ENCODE measurements at places on chromosomes 5 and 9.

- peak; percentile 67 for DNase-seq
Observed at GRCh38 chr9:93960221-93960970, 5.2 kb upstream of the BARX1 start.

DNA sequence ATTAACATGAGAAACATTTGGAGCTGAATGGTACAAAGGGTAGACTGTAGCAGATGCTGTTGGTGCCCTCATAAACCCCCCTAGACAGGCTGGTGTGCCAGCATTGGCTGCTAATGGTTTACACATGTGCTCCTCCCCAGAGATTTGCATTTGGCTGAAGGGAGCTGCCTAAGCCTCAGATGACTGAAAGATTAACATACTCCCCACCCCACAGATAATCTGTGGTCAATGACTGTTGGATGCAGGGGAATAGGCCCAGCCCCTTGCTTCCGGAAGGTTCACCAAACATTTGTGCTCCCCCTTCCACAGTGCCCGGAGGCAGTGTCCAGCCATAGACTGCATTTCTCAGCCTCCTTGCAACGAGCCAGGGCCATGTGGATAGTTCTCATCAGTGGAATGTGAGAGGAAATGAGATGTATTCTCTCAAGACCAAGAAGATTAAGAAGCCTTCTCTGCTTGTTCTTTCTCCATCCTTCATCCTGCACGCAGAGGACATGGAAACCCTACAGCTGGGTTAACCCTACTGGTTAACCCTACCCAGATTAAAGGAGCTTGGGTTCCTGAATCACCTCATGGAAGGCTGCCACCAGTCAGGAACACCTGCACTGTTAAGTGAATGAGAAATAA is 79.6 kb downstream of the PHAX start:
- DNase-seq, result no peak

DNA sequence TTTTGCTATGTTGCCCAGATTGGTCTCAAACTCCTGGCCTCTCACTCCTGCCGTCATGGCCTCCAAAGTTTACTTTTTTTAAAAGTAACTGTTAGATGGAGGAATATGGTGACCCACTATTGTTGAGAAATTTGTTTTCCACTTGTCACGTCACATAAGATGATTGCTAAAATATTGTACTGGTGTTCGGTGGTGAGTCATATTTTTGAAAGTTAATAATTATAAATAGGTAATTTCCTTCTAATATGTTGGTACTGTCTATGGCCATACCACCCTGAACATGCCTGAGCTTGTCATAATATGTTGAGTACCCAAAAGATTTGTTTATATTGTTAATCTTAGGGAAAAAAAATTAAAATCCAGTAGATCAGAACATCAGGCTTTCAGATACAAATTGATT is 22.6 kb downstream of the RMI1 start:
- DNase-seq, result no peak

DNA sequence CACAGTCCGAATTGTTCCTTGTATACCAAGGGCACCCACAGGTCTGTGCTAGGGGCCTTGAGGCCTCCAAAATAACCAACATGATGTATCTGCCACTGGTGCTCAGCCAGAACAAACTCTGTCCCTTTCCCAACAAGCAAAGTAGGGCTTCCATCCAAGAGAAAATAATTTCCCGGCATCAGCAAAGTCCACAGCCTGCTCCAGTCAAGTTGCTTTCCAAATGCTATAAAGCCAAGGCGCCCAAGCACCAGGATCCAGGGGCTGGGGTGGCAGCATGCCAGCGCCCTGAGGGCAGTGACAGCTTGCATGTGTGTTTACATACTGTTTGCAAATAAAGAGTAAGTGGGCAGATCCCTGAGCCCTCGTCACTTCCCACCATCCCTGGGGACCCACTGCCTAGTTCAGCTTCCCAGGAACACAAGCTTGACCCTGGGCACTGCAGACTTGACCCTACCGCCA is 155.9 kb downstream of the ERCC6L2 start:
- DNase-seq, result no peak

DNA sequence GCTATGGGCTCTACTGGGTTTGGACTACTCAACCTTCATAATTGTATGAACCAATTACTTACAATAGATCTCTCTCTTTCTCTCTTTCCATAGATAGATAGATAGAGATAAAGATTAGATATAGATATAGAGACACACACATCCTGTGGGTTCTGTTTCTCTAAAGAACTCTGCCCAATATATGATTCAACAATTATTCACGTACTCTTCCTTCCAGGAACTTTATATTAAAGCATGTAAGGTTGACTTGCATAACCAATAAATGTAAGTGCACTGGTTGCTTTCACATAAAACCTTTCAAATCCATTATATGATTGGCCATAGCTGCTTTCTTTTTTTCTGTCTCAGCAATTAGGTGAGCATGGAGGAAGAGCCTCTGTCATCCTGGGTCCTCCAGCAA is 46.7 kb upstream of the CDH18 start:
- no peak for DNase-seq

- DNase-seq, result no peak
Observed at GRCh38 chr9:130215341-130216119, 43.3 kb downstream of the NCS1 start.

GRCh38 chr5:37400501-37400900 is 21.4 kb downstream of the WDR70 start:
- no peak for DNase-seq

GRCh38 chr5:139296862-139297326 is 3.4 kb downstream of the MATR3 start:
- DNase-seq, result no peak

- DNase-seq, result no peak
Observed at GRCh38 chr5:9516591-9516990, 29.3 kb downstream of the SEMA5A start.
